Activated T-helper 17 cell treated with anti-CD3 and anti-CD28 coated beads, Interleukin-2, amount 50 U/mL, for 72 hours (primary cell): ENCODE measurements at places on chromosomes 2 and 18. TPM values are rescaled to one million over a fixed set of nuclear protein-coding genes. Genes with fewer than 3 reads are reported as not detected.

GRCh38 chr2:127400533-127400896 is 12.7 kb upstream of the MAP3K2 start:
- no peak for ATAC-seq

- no peak for ATAC-seq
Observed at GRCh38 chr2:172977270-172978062, 98.2 kb upstream of the MAP3K20 start.

GRCh38 chr2:43157506-43158246 is 68.7 kb downstream of the ZFP36L2 start:
- ATAC-seq = no peak

- ATAC-seq = no peak
Observed at GRCh38 chr2:160568856-160569255, 75.2 kb upstream of the RBMS1 start.

DNA sequence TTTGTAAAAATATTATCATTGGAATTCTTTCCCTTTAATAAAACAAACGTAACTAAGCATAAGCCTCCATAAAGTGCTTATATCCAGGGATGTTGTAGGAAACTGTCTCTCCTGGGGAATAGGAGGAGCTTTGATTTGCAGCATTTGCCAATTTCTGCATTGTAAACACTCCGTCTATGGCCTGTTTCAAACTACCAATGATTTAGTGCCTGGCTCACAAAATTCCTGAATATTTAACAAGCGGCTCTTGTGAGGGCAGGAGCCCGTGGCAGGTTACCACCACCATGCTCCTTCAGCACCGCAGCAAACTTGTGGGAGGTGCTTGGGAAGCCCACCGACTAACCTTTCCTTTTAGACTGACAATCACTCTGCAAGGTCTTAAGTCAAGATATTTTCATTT is 520.3 kb downstream of the SOX11 start:
- no peak for ATAC-seq

DNA sequence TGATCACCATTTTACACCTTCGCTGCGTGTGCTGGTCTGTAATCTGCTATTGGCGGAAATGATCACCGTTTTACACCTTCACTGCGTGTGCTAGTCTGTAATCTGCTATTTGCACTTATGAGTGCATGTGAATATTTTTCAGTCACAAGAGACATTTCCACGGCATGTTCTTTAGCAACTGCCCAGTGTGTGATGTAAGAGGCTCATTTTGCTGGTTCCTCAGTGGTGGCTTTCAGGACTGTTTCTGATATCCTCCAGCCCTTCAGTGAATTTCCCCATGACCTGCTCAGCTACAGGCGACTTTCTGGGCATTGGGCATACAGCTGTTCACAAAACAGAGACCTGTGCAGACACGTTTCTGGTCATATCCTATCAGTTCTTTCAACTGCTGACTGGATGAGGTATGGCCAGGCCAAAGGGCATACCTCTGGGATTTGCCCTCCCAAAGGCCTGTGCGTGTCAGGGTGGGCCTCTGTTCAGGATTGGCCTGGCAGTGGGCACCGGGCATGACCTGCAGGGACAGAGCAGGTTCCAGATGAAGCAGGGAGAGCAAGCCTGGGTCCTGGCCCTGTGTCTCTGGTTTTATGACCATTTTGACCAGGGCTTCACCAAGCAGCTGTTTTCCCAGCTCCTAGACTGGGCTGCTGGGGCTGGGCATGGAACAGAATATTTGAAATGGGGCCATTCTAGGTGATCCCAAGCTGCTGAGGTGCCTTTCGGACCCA is 521 bp upstream of the PROM2 start:
- ATAC-seq = no peak

DNA sequence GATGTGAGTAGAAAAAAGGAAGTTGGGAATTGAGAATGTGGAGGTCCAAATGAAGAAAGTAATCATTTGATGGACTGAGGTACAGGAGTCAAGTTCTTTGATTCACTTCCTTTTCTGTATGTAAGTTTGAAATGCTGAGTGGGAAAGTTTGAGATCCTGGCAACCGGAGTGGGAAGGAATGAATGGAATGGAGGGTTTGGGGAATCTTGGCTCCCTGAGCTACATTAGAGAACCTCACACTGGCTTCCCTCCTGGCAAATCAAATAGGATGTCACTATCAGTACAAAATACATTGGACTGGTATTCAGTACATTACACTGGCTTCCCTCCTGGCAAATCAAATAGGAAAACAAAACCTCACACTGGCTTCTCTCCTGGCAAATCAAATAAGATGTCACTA is 9.8 kb upstream of the RNF138 start:
- no peak for ATAC-seq

- ATAC-seq = no peak
Observed at GRCh38 chr18:51134721-51135120, 62.8 kb downstream of the MEX3C start.

- ATAC-seq = no peak
Observed at GRCh38 chr18:25056429-25056828, 295.5 kb downstream of the ZNF521 start.

MAP2 gene
- 0.26 TPM for total RNA-seq

CAVIN2 gene
- 0.15 TPM for total RNA-seq

CYP26B1 gene
- total RNA-seq = not detected
